Activated CD4-positive, alpha-beta T cell treated with anti-CD3 and anti-CD28 coated beads for 4 hours (primary cell): ENCODE measurements at places on chromosomes 2 and 18.

DNA sequence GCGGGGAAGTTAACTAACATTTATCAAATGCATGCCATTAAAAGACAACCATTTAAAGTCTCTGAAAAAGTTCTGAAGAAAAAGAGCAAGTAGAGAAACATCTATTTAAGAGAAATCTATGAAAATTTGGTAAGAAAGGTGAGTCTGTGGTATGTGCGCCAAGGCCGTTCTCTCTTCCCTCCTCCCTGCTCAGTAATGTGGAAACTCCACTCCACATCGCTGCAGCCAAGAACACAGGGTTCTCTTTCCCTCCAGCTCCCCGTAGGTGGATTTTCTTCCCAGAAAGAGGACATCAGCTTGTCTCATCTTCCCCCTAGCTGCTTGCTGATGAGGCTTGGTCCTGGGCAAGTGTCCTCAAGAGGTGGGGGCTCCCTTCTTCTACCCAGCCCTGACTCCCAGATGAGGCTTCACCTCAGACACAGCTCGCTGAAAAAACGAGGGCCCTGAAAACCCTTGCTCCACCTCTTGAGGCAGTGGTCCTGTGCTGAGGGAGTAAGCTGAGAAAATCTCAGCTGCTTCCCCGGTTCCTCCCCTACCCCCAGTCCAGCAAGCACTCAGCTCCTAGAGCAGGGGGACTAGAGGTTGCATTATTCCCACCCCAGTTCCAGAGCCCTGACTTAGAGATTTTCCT, 45.8 kb upstream of the PTPRM start:
- DNase-seq: no peak

DNA sequence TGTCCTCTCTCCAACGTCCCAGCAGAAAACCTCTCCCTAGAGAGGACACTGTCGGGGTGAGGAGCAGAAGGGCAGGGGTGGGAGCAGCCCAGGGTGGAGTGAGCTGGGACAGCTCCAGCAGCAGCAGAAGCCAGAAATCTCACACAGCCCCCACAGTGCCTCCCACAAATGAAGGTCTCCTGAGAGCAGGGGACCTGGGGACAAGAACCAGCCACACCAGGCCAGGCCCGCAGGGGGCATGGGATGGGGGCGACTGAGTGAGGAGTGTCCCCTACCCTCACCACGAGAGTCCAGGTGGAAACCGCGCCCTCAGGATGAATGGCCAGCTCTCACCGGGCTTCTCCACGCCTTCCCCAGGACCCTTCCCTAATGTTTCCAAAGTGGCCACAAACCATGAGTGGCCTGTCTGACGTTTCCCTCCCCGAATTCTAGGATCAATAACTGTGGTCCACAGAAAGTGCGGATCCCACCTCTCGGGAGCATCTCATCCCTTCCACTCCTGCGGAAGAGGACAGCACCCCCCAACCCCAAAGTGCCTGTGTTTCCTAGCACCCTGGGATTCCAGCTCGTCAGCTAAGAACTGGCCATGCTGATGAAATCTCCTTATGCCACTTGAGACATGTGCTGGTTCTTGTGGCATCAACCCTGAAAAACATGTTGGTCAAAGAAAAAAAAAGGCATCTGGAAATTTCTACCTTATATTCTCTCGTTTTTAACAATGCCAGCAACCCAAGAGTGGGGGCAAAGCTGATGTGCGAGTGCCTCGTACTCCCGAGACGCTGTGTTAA, 121.1 kb downstream of the HDAC4 start:
- DNase-seq: no peak

GRCh38 chr2:113134717-113135116, 7.3 kb downstream of the IL1RN start:
- no peak for DNase-seq

- no peak for DNase-seq
Observed at GRCh38 chr2:70959851-70960832, 18.3 kb upstream of the ANKRD53 start.

DNA sequence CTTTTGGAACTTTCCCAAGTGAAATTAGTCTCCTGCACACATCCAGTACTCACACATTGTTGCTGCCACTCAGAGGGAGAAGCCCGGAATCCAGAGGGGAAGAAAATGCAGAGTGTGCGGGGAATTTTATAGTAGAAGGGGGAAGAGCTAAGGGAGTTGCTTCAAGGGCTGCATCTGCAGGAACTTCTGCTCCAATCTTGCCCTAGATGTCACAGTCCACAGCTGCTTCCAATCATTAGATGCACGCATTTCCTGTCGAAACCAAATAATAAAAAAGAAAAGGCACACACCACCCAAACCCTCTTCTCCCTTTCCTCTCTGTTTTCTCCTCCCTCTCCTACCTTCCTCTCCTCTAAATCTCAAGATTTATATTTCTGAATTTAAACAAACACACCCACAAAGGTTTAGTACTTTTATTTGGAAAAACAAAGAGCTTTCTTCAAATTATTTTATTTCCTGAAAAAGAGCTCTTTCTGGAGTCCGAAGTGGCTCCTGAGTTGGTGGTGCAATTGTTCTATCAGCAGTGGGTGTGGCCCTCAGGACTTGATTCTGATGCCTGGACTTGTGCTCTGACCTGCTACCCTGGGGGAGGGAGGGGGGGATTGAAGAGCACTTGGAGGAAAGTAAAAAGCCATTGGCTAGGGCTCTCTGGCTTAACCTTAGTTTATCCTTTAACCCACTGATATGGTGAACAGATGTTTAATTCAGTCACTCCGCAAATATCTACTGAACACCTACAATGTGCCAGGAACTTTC, 72.0 kb downstream of the KCNE4 start:
- DNase-seq: no peak

GRCh38 chr2:172336681-172337080, 90.7 kb upstream of the ITGA6 start:
- DNase-seq: no peak

DNA sequence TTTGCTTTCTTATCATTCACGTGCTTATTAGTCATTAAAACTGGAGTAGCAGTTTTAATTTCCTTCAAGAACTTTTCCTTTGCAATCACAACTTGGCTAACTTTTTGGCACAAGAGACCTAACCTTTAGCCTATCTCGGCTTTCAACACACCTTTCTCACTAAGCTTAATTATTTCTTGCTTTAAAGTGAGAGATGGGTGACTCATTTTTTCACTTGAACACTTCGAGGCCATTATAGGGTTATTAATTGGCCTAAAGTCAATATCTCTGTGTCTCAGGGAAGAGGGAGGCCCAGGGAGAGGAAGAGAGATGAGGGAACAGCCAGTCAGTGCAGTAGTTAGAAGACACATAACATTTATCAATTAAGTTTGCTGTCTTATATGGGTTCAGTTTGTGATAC, 289.8 kb downstream of the RBM43 start:
- no peak for DNase-seq

DNA sequence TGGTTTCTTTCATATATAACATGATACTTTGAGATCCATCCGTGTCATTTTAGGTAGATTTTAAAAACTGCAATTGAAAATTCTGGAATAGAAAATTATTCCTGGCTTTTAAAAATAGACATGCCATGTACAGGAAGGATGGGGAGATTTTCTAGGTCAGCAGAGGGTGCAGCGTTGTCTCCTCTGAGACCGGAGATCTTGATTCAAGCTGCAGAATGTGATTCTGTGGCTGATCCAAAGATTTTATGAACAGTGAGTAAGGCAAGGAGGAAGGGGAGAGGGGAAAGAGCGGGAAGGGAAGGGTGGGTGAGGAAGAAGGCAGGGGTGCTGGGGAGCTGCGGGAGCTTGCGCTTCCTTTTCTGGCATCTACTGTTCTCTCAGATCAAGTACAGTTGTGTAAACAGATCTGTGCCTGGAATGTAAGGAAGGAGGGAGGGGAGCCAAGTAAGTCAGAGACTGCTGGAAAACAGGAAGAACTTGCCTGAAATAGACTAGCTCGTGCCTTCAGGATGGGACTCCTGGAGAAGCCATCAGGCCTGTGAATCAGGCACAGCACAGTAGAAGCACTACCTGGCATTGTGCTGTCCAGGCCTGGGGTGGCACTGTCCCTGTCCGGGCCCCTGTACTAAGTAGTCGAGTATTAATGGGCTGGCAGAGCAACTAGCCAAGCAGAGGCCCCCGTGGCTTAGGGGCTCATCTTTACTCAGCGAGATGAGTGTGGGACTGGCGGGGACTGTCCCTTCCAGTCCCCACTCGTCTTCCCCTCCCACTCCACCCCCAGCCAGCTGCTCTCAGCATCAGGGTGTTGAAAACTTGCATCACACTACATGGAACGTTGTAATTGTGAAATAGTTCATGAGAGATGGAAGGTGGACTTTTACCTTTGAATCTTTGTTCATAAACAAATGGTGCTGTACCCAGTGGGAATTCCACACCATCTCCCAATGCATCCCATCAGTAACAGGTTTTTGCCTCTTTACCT, 163.5 kb downstream of the UXS1 start:
- no peak for DNase-seq

- DNase-seq: no peak
Observed at GRCh38 chr2:28252311-28252710, 140.3 kb upstream of the FOSL2 start.

DNA sequence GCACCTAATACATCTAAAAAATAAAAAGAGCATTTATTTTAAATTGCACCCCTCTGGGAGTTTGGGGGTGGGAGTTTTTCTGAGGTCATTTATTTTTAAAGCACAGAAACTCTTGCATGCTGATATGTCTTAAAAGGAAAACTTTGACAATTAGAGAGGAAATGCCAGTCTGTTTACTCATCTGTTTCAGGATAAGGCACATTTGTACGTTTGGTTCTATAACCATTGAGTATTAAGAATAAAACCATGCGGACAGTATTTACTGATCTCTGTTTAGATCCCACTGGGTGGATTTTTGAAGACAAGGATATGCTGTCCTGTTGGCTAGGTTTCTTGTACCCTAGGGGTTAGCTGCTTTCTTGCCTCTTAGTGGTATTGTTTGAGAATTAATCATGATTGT, 122.9 kb downstream of the TANC1 start:
- no peak for DNase-seq

DNA sequence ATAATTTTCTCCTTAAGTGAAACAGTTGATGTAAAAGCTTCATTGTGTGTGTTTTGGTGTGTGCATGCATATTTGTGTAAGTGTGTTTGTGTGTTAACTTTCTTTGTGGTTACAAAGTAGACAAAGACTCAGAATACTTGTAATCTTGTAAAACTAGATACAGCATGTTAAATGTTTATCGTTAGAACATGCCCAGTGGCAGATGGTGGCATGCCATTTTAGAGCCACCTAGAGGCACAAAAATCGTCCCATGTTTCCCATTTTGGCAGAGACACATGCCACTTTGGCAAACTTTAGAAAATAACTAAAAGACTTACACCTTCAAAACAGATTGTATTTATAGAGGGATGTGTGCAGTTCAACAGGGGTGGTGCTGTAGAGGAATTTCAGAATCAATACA, 224.1 kb downstream of the LRP1B start:
- no peak for DNase-seq

- no peak for DNase-seq
Observed at GRCh38 chr18:8726963-8727705, 21.8 kb downstream of the MTCL1 start.

- DNase-seq: no peak
Observed at GRCh38 chr2:178775975-178776374, 31.2 kb downstream of the TTN start.

DNA sequence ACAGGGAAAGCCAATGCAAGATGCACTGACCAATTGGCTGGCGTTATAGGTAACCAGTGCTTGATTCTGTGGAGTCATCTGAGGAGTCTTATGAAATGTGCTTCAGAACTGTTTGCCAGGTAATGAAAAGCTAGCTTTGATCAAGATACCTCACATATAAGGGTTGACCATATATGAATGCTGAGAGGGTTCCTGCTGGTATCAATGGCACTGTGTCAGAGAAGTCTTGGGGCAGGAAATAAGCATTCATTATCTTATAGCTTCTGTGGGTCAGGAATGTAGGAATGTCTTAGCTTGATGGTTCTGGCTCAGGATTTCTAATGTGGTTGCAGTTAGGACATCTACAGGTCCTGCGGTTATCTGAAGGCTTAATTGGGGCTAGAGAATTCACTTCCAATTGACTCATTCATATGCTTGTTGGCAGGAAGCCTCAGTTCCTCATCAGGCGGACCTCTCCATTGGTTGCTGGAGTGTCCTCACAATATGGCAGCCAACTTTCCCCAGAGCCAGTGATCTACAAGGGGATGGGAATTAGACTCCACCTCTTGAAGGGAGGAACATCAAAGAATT, 22.1 kb upstream of the TCF7L1 start:
- DNase-seq: no peak

DNA sequence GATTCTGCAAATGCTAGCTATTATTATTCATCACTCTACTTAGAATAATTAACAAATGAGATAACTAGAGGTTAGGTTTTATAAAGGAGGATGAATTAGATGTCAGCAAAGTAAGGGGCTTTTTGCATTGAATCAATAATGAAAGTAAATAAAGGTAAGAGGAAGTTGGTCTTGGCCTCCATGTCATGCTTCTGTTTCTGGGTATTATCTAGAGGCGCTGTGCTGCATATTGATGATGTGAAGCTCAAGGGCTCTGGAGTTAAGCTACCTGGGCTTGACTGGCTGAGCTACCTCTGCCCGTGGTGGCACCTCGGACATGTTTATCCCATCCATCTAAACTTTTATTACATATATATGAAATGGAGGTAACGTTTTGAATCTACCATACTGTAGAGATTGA, 350.9 kb downstream of the PARD3B start:
- DNase-seq: no peak

- DNase-seq: peak; percentile 62
Observed at GRCh38 chr18:75456199-75456631, 28.7 kb upstream of the SMIM21 start.

- DNase-seq: peak; percentile 59
Observed at GRCh38 chr2:204177977-204178522, 241.5 kb downstream of the ICOS start.

GRCh38 chr2:28626891-28627421, 124.7 kb upstream of the PPP1CB start:
- DNase-seq: no peak

- no peak for DNase-seq
Observed at GRCh38 chr2:53933329-53933728, 37.5 kb downstream of the PSME4 start.

- DNase-seq: no peak
Observed at GRCh38 chr2:238699307-238700116, 148.4 kb upstream of the TWIST2 start.

GRCh38 chr18:60534538-60534937, 162.0 kb upstream of the MC4R start:
- DNase-seq: no peak

- no peak for DNase-seq
Observed at GRCh38 chr2:118641711-118642110, 205.7 kb downstream of the EN1 start.

- no peak for DNase-seq
Observed at GRCh38 chr2:28487258-28487657, 8.6 kb upstream of the PLB1 start.

DNA sequence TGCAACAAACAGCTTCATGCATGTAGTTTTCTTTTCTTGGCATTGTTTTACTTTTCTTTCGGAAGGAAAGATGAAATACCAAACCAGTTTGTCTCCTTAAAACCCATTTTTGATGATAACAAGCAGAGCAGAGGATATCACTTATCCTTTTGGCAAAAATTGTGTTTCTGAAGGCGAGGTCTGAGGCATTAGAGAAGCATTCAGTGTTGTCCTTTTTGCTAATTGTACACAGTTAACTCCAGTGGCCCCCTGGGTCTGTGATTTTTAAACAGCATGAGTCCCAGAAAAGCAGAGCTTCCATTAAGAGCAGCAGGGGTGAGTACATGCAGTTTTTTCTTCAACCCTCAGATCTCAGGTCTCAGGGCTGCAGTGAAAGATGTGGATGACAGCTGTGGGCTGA, 41.3 kb downstream of the TTC39C start:
- DNase-seq: no peak
